ENCODE measurements at places on chromosomes 3 and 15.

GRCh38 chr3:63918321-63918720 is 6.1 kb upstream of the SCAANT1 start:
- no peak for DNase-seq

DNA sequence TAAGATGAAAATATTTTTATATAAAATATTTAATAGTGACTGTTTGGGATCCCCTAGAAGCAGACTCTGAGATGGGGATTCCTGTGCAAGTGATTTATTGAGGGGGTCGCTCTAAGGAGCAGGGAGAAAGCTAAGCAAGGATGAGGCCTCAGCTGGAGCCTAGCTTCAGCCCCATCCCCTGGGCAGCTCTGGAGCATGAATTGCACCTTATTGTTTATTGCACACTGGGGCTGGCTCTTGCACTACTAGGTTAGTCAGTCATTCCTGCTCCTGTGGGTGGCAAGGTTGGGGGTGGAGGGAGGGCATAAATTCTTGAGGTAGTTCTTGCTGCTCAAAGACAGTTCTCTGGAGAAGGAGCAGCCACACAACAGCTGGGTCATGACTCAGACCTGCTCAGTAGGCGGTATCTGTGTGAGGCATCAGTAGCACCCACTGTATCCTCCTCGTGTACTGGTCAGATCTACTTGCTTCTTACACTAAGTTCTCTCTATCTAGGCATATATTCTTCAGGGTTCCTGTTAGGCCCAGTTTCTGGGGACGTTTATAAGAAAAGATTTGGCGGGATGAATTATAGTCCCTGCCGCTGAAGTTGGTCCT is 27.2 kb upstream of the TNFSF10 start:
- peak; percentile 42 for DNase-seq

GRCh38 chr3:11513817-11514135 is 129.9 kb downstream of the VGLL4 start:
- DNase-seq = no peak

GRCh38 chr3:26799679-26800317 is 177.2 kb downstream of the LRRC3B start:
- no peak for DNase-seq

GRCh38 chr15:24772686-24773373 is 97.3 kb downstream of the NPAP1 start:
- DNase-seq = peak; percentile 29

DNA sequence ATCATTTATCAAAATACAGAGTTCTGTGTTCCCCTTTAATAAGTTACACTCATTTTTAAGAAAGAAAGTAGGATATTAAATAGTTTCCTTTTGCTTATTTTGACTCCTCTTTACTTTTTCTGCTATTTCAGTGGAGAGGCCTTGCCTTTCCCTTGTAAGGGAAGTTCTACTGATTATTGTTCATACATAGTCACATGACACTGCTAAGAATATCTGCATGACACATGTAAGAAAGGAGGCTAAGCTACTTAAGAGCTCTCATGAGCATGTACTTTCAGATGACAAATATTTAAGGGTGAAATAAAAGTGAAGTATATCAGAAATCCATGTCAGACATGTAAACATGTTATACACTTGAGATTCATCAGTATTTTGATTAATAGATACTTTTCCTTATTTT is 39.0 kb downstream of the MYRIP start:
- DNase-seq = no peak
